ENCODE measurements at places on chromosomes 11 and 22. TPM values are rescaled to one million over a fixed set of nuclear protein-coding genes. Genes with fewer than 3 reads are reported as not detected.

The LINC01488 gene
- total RNA-seq: not detected

The DNAJB13 gene
- not detected for total RNA-seq

GRCh38 chr11:92845805-92846204 lies 123.6 kb upstream of the MTNR1B start:
- no peak for DNase-seq

- DNase-seq: peak; percentile 44
Measured at GRCh38 chr11:110000031-110000502, 93.1 kb upstream of the ZC3H12C start.

DNA sequence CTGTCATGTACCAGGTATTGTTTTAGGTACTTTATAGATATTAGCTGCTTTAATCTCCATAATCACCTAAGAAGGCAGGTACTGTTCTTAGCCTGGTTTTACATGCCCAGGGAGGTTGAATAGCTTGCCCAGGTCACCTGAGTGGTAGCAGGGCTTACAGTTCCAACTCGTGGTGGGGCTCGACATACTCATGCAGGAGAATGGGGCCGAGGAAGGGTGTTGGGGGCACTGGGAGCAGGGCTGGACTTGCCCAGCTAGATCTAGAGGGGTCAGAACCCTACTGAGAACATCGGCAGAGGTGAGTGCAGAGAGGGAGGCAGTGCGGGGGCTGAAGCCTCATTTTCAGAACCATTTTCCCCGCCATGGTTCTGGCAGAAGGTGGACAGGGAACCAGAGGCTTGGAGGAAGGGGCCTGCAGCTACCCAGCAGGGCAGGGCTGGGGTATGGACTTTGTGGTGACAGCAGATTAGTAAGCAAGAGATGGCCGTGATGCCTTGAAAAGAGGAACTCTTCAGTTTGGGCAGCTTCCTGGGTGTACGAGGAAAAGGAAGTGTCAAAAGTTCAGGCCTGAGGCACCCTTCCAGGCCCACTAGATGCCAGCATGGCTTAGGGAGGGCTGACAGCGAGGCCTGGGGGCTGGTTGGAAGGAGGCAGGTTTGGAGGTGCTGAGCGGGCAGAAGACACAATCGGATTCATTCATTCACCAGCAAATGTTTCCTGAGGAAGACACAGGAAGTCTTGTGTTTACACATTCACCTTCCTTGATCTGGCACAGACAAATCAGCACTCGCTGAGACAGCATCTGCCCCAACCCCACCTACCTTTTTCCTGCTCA lies 54.7 kb upstream of the LYVE1 start:
- DNase-seq: no peak

DNA sequence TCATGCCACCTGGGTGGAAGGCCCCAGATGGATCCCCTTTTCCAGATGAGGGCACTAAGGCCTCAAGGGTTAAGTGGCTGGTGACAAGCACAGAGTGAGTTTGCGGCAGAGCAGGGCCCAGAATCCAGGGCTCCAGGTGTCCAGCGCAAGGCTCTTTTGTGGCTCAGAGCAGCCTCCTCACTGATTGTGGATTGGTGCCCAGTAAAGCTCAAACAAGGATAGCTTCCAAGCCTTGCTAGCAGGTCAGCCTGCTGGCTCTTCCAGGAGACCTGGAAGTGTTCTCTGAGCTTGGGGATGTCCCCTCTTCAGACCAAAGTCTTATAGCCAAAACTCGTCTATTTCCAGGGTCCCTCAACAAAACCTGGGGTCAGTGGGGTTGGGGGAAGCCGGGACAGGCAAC lies 167.6 kb upstream of the SYT13 start:
- no peak for DNase-seq

DNA sequence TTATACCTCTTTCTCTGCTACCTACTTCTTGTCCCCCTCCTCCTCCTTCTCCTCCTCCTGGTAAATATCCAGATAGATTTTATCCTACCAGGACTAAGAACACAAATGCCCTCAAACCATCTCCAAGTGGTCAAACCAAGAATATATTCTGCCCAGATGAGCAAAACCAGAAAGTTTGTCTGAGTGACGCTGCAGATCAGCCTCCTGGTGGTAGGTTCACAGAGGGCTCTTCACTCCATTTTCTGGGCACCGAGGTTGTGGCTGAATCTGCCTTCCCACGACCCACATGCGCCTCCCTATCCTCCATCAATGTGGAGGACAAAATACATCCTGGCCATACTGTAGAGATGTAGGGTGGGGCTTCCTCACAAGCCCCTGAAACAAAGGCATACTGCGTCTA lies 543.6 kb downstream of the MN1 start:
- no peak for DNase-seq

DNA sequence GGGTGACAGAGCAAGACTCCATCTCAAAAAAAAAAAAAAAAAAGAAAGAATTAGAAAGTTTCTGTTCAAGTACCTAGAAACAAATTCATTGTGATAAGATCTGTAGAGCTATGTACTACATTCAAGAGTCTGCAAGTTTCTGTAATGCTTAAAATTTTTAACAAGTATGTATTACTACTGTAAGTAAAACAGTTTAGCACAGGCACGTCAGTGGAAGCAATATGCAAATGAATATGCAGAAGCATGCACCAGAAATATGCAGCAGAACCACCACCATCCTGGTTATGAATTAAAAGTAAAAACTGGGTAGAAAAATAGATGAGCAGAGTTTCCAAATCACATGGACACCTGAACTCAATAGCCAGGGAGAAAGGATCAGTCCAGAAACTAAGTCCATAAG lies 19.3 kb downstream of the SBF2 start:
- no peak for DNase-seq

- peak; percentile 13 for DNase-seq
Measured at GRCh38 chr11:59426361-59427067, at the start of gene OR5A2. TSS of gene OR5A2 (minus strand) at chr11:59426413. CDS start at chr11:59422953, 3,460 bp downstream.

DNA sequence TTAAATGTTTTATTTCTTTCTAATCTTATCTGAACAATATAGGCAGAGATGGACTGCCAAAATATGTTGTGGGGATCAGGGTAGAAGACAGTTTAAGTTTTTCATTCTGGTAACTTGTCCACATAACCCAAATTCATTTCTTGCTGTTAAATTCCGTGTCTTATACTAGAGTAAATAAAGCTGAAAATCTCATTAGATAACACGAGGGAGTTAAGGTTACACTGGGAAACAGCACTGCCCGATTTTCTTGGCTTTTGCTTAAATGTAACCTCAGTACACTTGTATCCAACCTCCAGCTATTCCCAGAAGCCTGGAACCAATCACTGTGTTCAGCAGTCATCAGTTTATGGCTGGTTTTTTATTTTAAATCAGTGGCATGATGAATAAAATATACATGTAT lies 48.2 kb downstream of the MICAL3 start:
- no peak for DNase-seq
